Subcutaneous preadipocyte (primary cell): ENCODE measurements at places on chromosomes 3 and 15. TPM values are rescaled to one million over a fixed set of nuclear protein-coding genes. Genes with fewer than 3 reads are reported as not detected.

ZNF774 gene
- 0.73 and 0.98 TPM in 2 replicates for total RNA-seq

XPC gene
- total RNA-seq = 35.3 and 42.6 TPM in 2 replicates

SEMA5B gene
- total RNA-seq = not detected in 2 replicates

AP3S2 gene
- 36.7 and 43.2 TPM in 2 replicates for total RNA-seq

ALDH1A2 gene
- 2.9 and 4.7 TPM in 2 replicates for total RNA-seq

CADM2 gene
- total RNA-seq = under 0.01 TPM in 1 of 2 replicates, not detected in the other

STAB1 gene
- total RNA-seq = 0.20 and 1.8 TPM in 2 replicates
